ENCODE measurements at places on chromosomes 3 and 15.

- DNase-seq, result no peak
Observed at GRCh38 chr3:28574036-28574435, 225.4 kb upstream of the AZI2 start.

GRCh38 chr3:151843275-151843674 is 29.4 kb downstream of the AADAC start:
- DNase-seq, result no peak

DNA sequence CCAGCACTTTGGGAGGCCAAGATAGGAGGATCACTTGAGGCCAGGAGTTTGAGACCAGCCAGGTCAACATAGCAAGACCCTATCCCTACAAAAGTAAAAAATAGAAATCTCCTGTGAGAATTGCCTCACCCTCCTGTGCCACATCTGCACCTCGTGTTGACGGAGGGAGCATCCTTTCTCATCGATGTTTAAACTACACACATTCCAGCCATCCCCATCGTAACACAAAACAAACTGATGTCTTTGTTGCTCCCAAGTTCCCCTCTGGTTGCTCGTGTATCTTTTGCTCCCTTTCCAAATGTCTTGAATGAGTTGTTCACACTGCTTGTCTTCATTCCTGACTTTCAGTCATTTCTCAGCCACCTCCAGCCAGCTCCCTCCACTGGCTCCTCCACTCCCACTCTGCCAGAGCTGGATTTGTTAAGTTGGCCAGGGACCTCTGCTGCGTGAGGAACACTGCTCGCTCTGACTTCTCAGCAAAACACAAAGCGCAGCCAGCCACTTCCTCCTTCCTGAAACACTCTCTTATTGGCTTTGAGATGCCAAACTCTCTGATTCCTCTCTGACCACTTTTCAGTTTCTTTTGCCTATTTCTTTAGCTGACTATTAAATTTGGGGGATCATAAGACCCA is 53.6 kb upstream of the ATP13A3 start:
- DNase-seq, result no peak

DNA sequence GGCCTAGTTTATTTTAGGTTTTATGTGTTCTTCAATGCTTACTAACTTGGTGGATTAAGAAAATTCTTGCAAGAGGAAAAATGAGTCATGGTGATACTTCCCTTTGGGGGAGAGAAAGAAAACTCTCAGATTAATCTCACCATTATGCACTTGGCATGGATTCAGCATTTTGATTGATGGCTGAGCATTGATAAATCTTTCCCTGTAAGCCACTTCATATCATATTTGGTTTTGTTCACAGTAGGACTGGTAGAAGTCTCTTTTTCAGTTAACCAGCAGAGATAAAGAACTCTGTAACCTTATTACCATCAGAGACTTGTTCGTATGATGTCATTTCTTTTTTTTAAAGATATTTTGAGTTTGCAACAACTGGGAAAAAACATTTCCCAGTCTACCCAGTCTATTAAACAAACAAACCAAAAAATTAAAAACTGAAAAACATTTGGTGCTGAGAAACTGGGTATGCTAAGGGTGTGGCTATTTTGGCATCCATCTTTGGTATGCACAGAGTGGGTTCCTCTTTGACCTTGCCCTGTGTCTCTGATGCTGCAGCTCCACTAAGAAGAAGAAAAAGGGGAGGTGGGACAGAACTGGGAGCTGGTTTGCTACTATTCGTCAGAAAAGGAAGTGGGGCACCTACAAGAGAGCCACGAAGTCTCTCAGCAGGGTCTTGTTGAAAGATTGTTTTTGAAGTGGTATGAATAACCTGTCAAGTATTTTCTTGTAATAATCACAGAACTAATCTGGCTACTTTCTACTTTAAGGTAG is 17.2 kb downstream of the TMOD3 start:
- DNase-seq, result peak; percentile 71

DNA sequence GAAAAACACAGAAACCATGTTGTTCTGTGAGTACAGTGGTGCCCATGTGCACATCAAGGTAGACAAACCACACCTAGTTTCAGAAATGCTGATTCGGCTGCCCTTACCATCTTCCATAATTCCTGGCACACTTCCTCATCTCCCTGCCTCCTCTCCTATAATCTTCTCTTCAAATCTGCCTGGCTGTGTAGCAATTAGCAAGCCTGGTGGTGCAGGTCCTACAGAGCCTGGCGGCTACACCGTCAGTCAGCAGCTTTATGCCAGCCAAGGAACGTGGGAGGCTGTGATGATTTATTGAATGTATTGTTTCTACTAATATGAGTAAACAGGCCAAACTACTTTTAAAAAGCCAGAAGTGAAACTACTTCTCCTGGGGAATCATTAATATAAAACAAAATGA is 106.8 kb downstream of the SEMA6D start:
- no peak for DNase-seq

GRCh38 chr3:126781406-126781805 is 77.4 kb downstream of the CHCHD6 start:
- DNase-seq, result no peak

GRCh38 chr15:101027273-101027901 is 108.2 kb downstream of the LRRK1 start:
- no peak for DNase-seq

- DNase-seq, result peak; percentile 75
Observed at GRCh38 chr3:115402651-115403050, 220.7 kb upstream of the GAP43 start.

GRCh38 chr3:29914861-29915524 is 634.1 kb downstream of the RBMS3 start:
- peak; percentile 81 for DNase-seq

GRCh38 chr3:159859836-159860235 is 128.8 kb upstream of the IL12A start:
- peak; percentile 21 for DNase-seq
